ENCODE measurements at places on chromosomes 4 and X.

- no peak for DNase-seq
These were observed 112.1 kb upstream of the ARSJ start for GRCh38 chr4:114091546-114091945.

DNA sequence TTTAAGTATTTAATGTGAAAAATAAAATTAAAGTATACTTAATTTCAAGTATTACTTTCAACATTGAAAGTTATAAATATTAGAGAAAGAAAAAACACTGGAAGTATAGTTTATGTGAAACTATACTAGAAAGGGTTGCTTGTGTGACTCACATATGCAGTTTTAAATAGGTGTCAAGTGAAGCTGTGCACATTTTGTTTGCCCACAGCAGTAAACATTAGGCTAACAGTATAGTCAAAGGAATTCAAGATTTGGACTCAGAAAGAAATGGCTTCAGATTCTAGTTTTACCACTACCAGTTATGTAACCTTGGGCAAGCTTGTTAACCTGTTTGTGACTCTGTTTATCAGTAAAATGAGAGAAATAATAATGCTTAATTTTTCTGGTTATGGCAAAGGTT is 148.2 kb downstream of the FAM47B start:
- no peak for DNase-seq

GRCh38 chr4:52244103-52244775 is 193.1 kb downstream of the SPATA18 start:
- DNase-seq: no peak

DNA sequence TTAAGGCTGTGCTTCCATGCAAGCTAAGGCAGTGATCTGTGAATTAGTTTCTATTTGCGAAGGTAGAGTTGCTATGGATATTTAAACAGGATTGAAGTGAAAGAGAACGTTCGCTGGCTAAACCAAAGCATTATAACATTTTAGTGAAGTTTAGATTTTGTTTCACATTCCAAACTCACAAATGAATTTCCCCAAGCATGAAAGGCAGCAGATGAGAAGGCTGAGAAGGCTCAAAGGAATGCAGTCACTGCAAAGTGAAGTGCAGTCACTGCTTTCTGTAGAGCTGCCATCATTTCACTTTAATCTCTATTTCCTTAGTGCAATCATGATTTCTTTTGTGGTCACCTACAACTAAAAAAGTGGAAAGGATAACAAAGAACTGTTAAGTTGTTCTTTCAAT is 334.7 kb upstream of the NR3C2 start:
- no peak for DNase-seq

All from smooth muscle cell of the brain vasculature (primary cell).